ENCODE measurements at places on chromosomes 2 and 18. TPM values are rescaled to one million over a fixed set of nuclear protein-coding genes. Genes with fewer than 3 reads are reported as not detected.

DNA sequence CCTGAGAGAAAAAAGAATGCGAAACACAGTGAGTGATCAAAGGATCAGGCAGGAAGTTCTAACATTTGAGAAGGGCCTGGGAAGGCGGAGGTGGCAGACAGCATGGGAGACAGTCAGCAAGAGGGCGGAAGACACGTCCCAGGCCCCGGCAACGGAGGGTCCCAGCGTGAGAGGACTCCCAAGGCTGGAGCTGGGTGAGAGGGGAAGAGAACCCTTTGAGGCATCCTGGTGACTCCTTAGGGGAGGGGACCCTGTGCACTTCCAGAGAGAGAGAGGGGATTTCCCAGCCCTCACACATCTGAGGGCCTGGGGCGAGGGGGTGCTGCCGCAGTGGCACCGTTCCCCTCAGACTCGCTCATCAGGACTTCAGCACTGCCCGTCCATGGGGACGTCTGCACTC is 133.4 kb downstream of the RTP5 start:
- H3K36me3 ChIP-seq, result no peaks in the 10 kb centered on the region
- H3K4me1 ChIP-seq, result peaks cover 10% of the 10 kb centered on the region
- H3K27me3 ChIP-seq, result no peaks in the 10 kb centered on the region

- H3K4me1 ChIP-seq, result no peaks in the 10 kb centered on the region
- H3K27me3 ChIP-seq, result peaks cover 18% of the 10 kb centered on the region
- no peak overlapping the region for H3K27ac ChIP-seq
- H3K4me3 ChIP-seq, result no peak overlapping the region
Measured at GRCh38 chr2:170244555-170244954, 66.6 kb downstream of the MYO3B start.

The OSR1 gene
- total RNA-seq, result not detected

- peaks cover 15% of the 10 kb centered on the region for H3K4me1 ChIP-seq
- no peak overlapping the region for H3K27ac ChIP-seq
- no peak for DNase-seq
- H3K36me3 ChIP-seq, result no peaks in the 10 kb centered on the region
Measured at GRCh38 chr2:28567061-28567471, 71.2 kb downstream of the PLB1 start.

- no peak for DNase-seq
- H3K27me3 ChIP-seq, result peaks cover 17% of the 10 kb centered on the region
- no peaks in the 10 kb centered on the region for H3K36me3 ChIP-seq
- no peak overlapping the region for H3K27ac ChIP-seq
- no peaks in the 10 kb centered on the region for H3K4me1 ChIP-seq
Measured at GRCh38 chr2:238601433-238602222, 174.9 kb downstream of the ASB1 start.

DNA sequence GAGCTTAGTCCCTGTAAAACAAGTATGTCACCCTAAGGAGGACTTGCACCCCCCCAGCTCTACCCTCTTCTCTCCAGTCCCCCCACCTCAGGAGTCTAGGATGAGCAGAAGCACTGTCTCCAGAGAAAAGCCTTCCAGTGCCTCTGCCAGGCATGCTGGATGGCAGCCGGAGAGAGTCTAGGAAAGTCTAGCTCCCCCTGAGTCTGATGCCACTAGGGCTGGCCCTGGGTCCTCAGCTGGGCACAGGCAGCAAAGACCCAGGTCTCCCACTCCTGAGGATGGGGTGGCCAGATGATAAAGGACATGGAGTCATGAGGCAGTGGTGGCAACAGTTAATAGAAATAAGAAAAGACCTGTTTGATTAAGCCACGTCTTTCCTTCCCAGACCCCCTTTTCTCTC is 225.6 kb downstream of the CYP26B1 start:
- DNase-seq, result no peak
- H3K4me3 ChIP-seq, result no peak overlapping the region
- H3K27me3 ChIP-seq, result no peaks in the 10 kb centered on the region

DNA sequence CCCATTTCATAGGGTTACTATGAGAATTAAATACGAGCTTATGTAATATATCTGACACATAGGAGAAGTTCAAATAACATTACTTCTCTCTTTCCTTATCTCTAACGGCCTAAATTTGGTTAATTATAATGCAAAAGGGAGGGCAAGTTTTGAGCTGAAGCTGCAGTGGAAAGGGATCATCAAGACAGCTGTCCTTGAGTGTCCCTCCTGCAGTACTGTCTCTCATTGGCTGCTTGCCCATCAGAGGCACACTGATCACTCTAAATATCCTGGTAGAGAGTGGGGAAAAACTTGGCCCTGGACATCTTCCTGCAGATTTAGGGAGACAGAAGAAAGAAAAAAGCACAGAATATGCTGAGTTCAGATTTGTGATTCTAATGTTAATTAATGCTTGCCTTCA is 186.0 kb downstream of the CAMKMT start:
- H3K4me3 ChIP-seq, result no peak overlapping the region
- no peak for DNase-seq
- peaks cover 9% of the 10 kb centered on the region for H3K36me3 ChIP-seq
- H3K4me1 ChIP-seq, result peaks cover 6% of the 10 kb centered on the region
- no peak overlapping the region for H3K27ac ChIP-seq
- H3K27me3 ChIP-seq, result no peaks in the 10 kb centered on the region

GRCh38 chr2:63642946-63643345 is 54.2 kb downstream of the MDH1 start:
- H3K36me3 ChIP-seq, result no peaks in the 10 kb centered on the region
- H3K4me1 ChIP-seq, result no peaks in the 10 kb centered on the region
- DNase-seq, result no peak

GRCh38 chr18:59876310-59876626 is 23.5 kb upstream of the PMAIP1 start:
- H3K27ac ChIP-seq, result no peak overlapping the region
- DNase-seq, result no peak
- H3K4me1 ChIP-seq, result peaks cover 14% of the 10 kb centered on the region
- H3K4me3 ChIP-seq, result no peak overlapping the region
- no peaks in the 10 kb centered on the region for H3K36me3 ChIP-seq

DNA sequence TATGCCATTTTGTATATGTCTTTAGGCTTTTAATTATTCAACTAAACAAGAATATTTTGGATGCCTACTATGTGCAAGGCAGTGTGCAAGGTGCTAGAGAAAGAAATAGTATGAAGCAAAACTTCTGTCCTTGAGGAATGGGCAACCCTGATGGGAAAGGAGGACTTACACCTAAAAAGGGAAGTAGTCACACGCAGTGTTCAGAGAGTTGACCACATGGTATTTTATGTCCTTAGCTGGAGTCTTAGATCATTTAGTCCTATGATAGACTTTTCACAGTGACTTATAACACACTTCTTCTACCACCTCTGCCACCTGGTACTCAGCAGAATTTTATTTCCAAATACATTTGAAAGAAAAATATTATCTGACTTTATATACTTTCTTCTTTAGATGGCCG is 291.6 kb downstream of the PLCL1 start:
- no peak overlapping the region for H3K27ac ChIP-seq
- no peak for DNase-seq
- H3K4me1 ChIP-seq, result peaks cover 5% of the 10 kb centered on the region
- H3K36me3 ChIP-seq, result no peaks in the 10 kb centered on the region
- no peaks in the 10 kb centered on the region for H3K27me3 ChIP-seq
- H3K4me3 ChIP-seq, result no peak overlapping the region

- no peaks in the 10 kb centered on the region for H3K36me3 ChIP-seq
- H3K27ac ChIP-seq, result peak overlapping the region; percentile 47
- H3K27me3 ChIP-seq, result no peaks in the 10 kb centered on the region
- DNase-seq, result peak; percentile 62
- no peak overlapping the region for H3K4me3 ChIP-seq
Measured at GRCh38 chr2:101173707-101174295, 22.6 kb upstream of the TBC1D8 start.

- H3K36me3 ChIP-seq, result peaks cover 39% of the 10 kb centered on the region
- peaks cover 33% of the 10 kb centered on the region for H3K4me1 ChIP-seq
- H3K27ac ChIP-seq, result peak overlapping the region; percentile 100
- peaks cover 2% of the 10 kb centered on the region for H3K27me3 ChIP-seq
Measured at GRCh38 chr2:74198023-74198460, 373 bp upstream of the MTHFD2 start.

GRCh38 chr2:169009865-169010579 is 21.1 kb downstream of the ABCB11 start:
- no peaks in the 10 kb centered on the region for H3K36me3 ChIP-seq
- no peaks in the 10 kb centered on the region for H3K27me3 ChIP-seq
- no peak overlapping the region for H3K27ac ChIP-seq
- peaks cover 15% of the 10 kb centered on the region for H3K4me1 ChIP-seq
- DNase-seq, result no peak

DNA sequence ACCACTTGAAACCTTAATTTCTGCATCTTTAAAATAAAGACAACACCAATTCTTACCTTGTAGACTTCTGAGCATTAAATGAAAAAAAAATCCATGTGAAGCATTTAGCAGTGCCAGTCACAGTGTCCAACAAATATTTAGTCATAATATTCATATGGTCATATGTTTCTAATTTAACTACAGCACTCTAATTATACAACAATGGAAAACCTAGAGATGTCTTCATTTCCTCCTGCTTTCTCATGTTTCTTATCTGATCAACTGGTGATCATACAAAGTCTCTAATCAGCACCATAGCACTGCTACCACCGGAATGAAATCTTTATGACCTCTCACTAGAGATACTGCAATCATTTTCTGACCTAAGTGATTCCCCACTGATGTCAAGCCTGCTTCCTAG is 10.2 kb upstream of the SCN3A start:
- no peak overlapping the region for H3K4me3 ChIP-seq
- H3K36me3 ChIP-seq, result no peaks in the 10 kb centered on the region
- H3K27me3 ChIP-seq, result no peaks in the 10 kb centered on the region

The HOXD12 gene
- total RNA-seq, result not detected

- no peak overlapping the region for H3K4me3 ChIP-seq
- peaks cover 14% of the 10 kb centered on the region for H3K36me3 ChIP-seq
- peaks cover 5% of the 10 kb centered on the region for H3K4me1 ChIP-seq
- H3K27me3 ChIP-seq, result peaks cover 1% of the 10 kb centered on the region
Measured at GRCh38 chr2:47499621-47500309, 96.8 kb downstream of the MSH2 start.

The SPIRE1 gene
- 5.1 TPM for total RNA-seq

The IL1A gene
- total RNA-seq, result 16.4 TPM

GRCh38 chr2:230868947-230869913 is 4.5 kb downstream of the ITM2C start:
- no peak overlapping the region for H3K4me3 ChIP-seq
- no peaks in the 10 kb centered on the region for H3K36me3 ChIP-seq
- peaks cover 41% of the 10 kb centered on the region for H3K4me1 ChIP-seq
- DNase-seq, result no peak

DNA sequence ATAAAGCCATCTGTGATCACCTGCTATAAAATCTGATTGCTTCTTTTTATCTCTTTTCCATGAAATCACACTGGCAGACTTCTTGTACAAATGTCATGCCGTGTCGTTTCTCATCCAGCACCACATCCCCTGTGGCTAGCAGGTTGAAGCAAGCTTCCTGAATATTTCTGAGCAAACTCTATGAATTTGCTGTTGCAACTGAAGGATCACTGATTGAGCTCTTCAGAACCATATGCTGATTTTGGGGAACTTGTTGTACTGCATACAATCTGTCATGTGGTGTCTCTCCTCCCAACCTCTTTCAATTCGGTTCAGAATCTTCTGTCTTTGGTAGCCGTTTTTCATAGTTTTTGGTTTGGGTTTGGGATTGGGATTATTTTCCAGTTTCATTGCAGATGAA is 57.7 kb upstream of the RBMS1 start:
- no peak overlapping the region for H3K27ac ChIP-seq
- no peaks in the 10 kb centered on the region for H3K4me1 ChIP-seq
- no peak overlapping the region for H3K4me3 ChIP-seq
- no peaks in the 10 kb centered on the region for H3K36me3 ChIP-seq
- H3K27me3 ChIP-seq, result peaks cover 4% of the 10 kb centered on the region

DNA sequence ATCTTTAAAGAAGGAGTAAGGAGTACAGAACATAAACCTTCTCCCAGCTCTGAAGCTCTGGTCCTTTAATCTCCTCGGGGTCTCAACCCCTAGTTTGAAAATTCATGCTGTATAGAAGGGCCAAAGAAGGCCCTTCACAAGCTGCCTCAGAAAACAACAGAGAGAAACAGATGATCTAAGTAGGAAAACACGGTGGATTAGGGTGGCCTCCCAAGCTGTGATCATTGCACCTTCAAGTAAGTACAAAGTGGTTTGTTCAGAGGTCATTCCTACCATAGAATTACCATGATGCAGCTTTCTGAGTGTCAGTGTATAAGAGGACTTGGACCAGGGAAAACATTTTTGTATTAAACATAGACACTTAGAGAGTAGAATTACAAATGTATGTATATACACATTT is 10.9 kb downstream of the TMEM169 start:
- peaks cover 1% of the 10 kb centered on the region for H3K36me3 ChIP-seq
- no peak overlapping the region for H3K4me3 ChIP-seq
- no peak overlapping the region for H3K27ac ChIP-seq
- DNase-seq, result no peak

The DYNAP gene
- not detected for total RNA-seq

The ABCB11 gene
- total RNA-seq, result not detected

DNA sequence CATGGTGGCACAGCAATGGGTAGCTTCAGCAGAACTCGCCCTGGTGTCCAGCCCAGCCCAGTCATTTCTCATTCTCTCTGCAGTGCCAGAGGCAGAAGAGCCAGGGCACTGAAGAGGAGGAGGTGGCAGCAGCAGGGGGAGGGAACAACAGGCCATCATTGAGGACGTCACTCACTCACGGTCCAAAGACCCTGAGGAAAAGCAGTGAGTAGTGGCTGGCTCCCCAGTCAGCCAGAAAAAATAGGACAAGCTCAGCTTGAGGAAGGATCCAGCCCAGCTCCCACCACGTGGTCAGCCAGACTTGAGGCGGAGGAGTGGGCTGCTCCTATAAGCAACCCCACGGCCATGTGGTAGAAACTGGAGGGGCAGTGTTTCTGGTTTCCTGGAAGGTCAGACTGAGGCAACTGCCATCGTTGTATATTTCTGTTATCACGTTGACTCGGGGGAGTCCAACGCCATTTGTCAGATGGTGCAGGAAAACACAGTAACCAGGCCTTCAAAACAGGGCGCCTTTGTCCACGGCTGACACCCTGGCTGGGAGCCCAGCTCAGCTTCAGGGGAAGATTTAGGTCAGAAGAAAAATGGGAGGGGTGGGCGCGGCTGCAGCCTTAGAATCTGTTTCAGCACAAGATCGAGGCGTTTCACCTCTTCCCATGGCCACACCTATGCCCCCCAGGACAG is 19.0 kb upstream of the TMEM247 start:
- DNase-seq, result no peak
- no peak overlapping the region for H3K27ac ChIP-seq
- H3K27me3 ChIP-seq, result no peaks in the 10 kb centered on the region

The XPO1 gene
- total RNA-seq, result 198 TPM

The REG1B gene
- not detected for total RNA-seq

The POTEJ gene
- not detected for total RNA-seq

The DTNB gene
- 20.8 TPM for total RNA-seq

GRCh38 chr2:234133004-234133403 is 82.5 kb downstream of the SPP2 start:
- H3K27ac ChIP-seq, result no peak overlapping the region
- H3K4me1 ChIP-seq, result peaks cover 26% of the 10 kb centered on the region
- H3K36me3 ChIP-seq, result no peaks in the 10 kb centered on the region
- no peaks in the 10 kb centered on the region for H3K27me3 ChIP-seq
- H3K4me3 ChIP-seq, result no peak overlapping the region

Data from activated CD4-positive, alpha-beta memory T cell treated with anti-CD3 and anti-CD28 coated beads for 36 hours (primary cell).